Stimulated activated CD4-positive, alpha-beta T cell treated with anti-CD3 and anti-CD28 coated beads, Interleukin-1b, Interleukin-23, amount 100 ng/mL, for 1 hour (primary cell): ENCODE measurements at places on chromosomes 1 and 21.

- no peak for DNase-seq
These were observed 86.1 kb downstream of the TTLL7 start for GRCh38 chr1:83912876-83913275.

DNA sequence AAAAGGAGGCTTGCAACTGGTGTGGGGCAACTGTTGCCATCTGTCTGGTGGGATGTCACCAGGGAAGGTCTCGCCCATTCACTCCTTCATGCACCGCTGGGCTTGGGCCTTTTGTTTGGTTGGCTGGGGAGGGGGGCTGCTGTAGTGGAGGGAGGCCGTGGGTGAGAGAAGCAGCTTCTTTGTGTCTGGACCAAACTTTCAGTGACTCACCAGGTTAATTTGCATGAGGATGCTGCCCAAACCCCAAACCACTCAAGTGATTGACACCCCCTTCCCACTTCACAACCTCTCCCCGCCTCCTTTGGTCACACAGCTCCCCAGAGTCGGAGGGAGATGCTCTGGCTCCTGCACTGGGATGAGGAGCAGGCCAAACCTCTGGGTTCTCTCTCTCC, 19.7 kb downstream of the BTG2 start:
- DNase-seq: no peak

DNA sequence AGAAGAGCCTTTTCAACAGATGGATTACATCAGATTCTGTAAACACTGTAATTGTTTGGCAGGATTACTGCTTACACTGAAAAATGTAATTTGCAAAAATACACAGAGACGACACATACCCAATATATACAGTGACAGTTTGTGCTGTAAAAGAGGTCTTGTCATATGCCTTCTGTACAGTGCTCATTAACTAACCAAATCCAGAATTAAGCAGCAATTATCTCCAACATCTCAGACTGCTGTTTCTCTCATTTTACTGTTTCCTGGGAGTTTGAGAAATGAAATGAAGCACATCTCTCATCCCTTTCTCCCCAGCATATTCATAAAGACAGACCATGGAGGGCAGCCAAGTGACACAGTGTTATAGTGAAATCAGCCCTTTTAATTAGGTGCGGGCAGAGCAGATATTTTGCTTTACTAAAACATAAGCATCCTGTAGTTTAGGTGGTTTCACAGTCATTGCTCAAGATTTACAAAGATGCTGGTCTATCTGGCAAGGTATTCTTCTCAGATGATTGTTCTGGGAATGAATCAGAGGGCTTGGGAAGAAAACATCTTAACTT, 618.4 kb upstream of the USP24 start:
- no peak for DNase-seq

DNA sequence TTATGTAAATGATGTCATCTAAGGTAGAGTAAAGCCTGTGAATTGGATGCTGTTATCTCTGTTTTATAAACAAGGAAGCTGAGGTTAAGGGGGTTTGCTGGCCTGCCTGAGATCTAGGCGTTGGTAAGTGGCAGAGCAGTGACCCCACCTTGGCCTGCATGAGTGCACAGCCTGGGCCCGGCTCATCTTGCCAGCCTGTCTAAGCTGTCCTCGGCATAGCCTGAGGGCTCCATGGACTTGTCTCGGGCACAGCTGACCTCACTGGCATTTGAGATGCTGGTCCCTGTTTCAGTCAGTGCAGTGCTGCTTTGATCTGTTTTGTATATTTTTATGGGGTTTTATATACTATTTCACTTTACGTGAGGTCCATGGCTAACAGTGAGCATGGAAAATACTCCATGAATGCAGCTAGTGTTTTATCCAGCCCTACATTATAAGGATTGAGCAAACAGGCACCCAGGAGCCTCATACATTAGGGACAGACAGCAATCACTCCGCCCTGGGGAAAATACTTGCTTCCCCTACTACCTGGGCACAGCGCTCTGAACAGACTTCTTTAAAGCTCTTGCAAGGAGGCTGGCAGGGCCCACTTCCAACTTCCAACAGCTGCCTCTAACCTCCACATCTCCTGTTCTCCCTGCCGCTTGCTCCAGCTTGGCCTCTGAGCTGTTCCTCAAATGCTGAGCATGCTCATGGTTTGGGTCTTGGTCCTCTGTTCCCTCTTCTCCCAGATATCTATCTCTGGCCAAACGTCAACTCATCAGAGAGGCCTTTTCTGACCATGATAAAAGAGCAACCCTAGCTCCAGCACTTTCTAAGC, 150.6 kb upstream of the HMGB4 start:
- no peak for DNase-seq

- DNase-seq: no peak
These were observed at the start of gene SELENON for GRCh38 chr1:25799935-25800702. SELENON (plus strand) TSS chr1:25800193; CDS start chr1:25800231, 38 bp downstream.

GRCh38 chr1:55588309-55588708, 373.1 kb upstream of the USP24 start:
- no peak for DNase-seq
